ENCODE measurements at places on chromosomes 7 and 10. TPM values are rescaled to one million over a fixed set of nuclear protein-coding genes. Genes with fewer than 3 reads are reported as not detected.

DNA sequence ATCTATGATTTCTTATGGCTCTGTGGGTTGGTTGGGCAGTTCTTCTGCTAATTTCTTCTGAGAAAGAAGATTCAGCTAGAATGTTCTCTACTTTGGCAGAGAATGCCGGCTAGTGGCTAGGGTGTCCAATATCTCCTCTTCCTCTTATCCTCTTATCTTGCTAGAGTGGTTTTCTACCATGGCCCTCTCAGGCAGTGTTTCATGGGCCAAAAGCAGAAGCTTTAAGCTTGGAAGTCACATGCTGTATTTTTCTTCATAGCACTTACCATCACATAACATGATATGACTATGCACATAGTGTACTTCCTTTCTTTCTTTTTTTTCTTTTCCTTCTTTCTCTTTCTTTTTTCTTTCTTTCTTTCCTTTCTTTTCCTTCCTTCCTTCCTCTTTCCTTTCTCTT is 140.0 kb downstream of the ITGB8 start:
- no peaks in the 10 kb centered on the region for H3K4me1 ChIP-seq
- DNase-seq = no peak
- H3K4me3 ChIP-seq = no peak overlapping the region
- H3K27me3 ChIP-seq = no peaks in the 10 kb centered on the region

DNA sequence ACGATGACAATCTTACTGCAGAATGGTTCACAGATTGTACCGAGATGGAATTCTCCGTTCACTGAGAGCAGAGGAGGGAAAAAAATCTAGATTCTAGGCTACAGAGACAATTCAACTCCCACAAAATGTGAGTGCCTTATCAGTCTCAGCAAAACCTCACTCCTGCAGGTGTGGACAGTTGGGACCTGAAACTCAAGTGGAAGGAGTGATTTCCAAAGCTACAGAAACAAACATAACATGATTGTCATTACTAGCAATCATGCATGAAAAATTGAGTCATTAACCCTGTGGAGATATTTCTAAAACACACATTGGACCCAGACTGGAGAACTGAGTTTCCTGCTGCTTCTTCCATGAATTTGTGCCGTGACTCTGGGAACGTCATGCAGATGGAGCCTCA is 70.3 kb downstream of the CALML3 start:
- no peak overlapping the region for H3K4me3 ChIP-seq
- no peak overlapping the region for H3K27ac ChIP-seq
- no peak for DNase-seq
- no peaks in the 10 kb centered on the region for H3K36me3 ChIP-seq

DNA sequence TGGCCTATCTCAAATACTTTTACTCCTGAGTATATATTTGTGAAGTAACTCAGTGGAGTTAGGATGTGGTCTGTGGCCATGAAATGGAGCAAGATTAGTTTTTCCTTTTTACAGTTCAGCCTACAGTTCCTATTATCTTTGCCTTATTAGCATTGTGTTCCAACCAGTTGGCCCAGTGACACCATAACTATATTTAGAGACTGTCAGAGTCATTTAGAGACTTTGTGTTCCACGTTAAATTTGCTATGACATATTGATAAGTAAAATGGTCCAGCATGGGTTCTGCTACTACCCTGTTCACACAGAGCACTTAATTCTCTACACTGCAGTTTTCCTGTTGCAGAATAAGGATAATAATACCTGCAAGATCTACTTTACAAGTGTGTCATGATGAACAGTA is 68.3 kb upstream of the RAB11FIP2 start:
- no peaks in the 10 kb centered on the region for H3K36me3 ChIP-seq
- DNase-seq = no peak
- H3K4me3 ChIP-seq = no peak overlapping the region
- no peak overlapping the region for H3K27ac ChIP-seq

GRCh38 chr10:22049635-22050034 is 46.1 kb upstream of the DNAJC1 start:
- no peaks in the 10 kb centered on the region for H3K27me3 ChIP-seq
- no peaks in the 10 kb centered on the region for H3K4me1 ChIP-seq
- no peaks in the 10 kb centered on the region for H3K36me3 ChIP-seq
- no peak overlapping the region for H3K27ac ChIP-seq
- DNase-seq = no peak
- no peak overlapping the region for H3K4me3 ChIP-seq

GRCh38 chr10:3122486-3123205 is 49.9 kb downstream of the PITRM1 start:
- H3K27ac ChIP-seq = no peak overlapping the region
- no peaks in the 10 kb centered on the region for H3K4me1 ChIP-seq
- no peak overlapping the region for H3K4me3 ChIP-seq
- no peaks in the 10 kb centered on the region for H3K27me3 ChIP-seq
- H3K36me3 ChIP-seq = peaks cover 25% of the 10 kb centered on the region

GRCh38 chr10:47029181-47030009 is 118.2 kb downstream of the PTPN20 start:
- H3K27me3 ChIP-seq = no peaks in the 10 kb centered on the region
- no peaks in the 10 kb centered on the region for H3K4me1 ChIP-seq
- H3K27ac ChIP-seq = no peak overlapping the region
- H3K4me3 ChIP-seq = no peak overlapping the region
- no peak for DNase-seq
- no peaks in the 10 kb centered on the region for H3K36me3 ChIP-seq

GRCh38 chr10:112362833-112363232 is 11.1 kb upstream of the ACSL5 start:
- DNase-seq = no peak
- H3K36me3 ChIP-seq = no peaks in the 10 kb centered on the region
- H3K4me1 ChIP-seq = no peaks in the 10 kb centered on the region
- H3K27me3 ChIP-seq = no peaks in the 10 kb centered on the region
- H3K27ac ChIP-seq = no peak overlapping the region
- H3K4me3 ChIP-seq = no peak overlapping the region

DNA sequence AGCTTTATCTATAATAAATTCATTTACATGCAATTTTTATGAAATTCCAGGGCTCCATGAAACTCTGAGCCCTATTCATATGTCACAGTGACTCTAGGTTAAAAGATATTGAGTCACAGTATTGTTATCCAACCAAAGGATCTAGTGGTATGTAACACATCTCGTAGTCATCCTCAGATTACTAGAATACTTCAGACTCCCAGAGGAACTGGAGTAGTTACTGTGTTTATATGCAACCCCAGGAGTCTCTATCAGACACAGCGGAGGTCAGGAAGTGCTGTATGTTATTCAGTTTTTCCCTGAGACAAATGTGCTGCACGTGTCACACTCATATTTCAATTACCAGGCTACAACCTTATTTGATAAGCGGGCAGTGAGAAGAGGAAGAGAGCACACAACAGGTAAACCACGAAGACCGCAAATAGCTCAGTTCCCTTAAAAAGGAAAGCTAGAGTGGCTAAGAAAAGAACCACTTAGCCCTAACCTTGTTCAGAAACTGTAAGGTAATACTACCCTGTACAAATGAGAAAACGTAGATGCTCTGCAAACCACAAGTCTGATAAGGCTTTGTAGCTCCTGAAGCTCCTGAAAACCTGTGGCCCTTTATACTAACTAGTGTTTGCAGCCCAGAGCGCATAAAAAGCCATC is 114.0 kb upstream of the CNTNAP2 start:
- no peaks in the 10 kb centered on the region for H3K27me3 ChIP-seq
- no peaks in the 10 kb centered on the region for H3K36me3 ChIP-seq
- DNase-seq = no peak
- no peak overlapping the region for H3K4me3 ChIP-seq

GRCh38 chr10:31479752-31480151 is 160.7 kb downstream of the ZEB1 start:
- H3K36me3 ChIP-seq = no peaks in the 10 kb centered on the region
- no peaks in the 10 kb centered on the region for H3K27me3 ChIP-seq
- no peaks in the 10 kb centered on the region for H3K4me1 ChIP-seq
- peak; percentile 35 for DNase-seq
- no peak overlapping the region for H3K4me3 ChIP-seq
- no peak overlapping the region for H3K27ac ChIP-seq

DNA sequence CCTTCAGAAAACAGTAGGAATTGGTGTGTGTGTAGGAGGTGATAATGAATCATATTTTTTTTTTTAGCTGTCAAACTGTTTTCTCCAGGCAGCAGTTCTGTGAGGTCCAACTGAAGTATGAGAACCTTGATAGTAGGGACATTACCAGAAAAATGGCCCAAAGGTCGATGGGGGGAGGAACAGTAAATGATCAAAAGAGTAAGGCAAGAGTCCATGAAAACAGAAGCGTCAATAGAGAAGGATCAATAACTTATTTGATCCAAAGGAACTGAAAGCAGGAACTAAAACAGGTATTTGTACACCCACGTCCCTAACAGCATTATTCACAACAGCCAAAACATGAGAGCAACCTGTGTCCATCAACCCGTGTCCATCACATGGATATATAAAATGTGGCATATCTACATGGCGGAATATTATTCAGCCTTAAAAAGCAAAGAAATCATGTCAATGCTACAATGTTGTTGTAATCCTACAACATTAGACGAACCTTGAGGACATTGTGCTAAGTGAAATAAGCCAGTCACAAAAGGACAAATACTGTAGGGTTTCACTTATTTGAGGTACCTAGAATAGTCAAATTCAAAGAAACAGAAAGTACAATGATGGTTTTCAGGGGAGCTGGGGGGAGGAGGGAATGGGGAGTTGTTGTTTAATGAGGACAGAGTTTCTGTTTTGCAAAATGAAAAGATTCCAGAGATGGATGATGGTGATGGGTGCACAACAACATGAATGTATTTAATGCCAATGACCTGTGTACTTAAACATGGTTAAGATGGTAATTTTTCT is 214.0 kb upstream of the KLF14 start:
- DNase-seq = peak; percentile 67
- H3K36me3 ChIP-seq = peaks cover 9% of the 10 kb centered on the region
- no peaks in the 10 kb centered on the region for H3K27me3 ChIP-seq
- H3K4me3 ChIP-seq = no peak overlapping the region
- peak overlapping the region; percentile 2 for H3K27ac ChIP-seq
- peaks cover 26% of the 10 kb centered on the region for H3K4me1 ChIP-seq

GRCh38 chr7:100127866-100128636 is 1.3 kb downstream of the MBLAC1 start:
- H3K27ac ChIP-seq = peak overlapping the region; percentile 8
- peaks cover 34% of the 10 kb centered on the region for H3K4me1 ChIP-seq
- DNase-seq = no peak
- H3K27me3 ChIP-seq = no peaks in the 10 kb centered on the region

DNA sequence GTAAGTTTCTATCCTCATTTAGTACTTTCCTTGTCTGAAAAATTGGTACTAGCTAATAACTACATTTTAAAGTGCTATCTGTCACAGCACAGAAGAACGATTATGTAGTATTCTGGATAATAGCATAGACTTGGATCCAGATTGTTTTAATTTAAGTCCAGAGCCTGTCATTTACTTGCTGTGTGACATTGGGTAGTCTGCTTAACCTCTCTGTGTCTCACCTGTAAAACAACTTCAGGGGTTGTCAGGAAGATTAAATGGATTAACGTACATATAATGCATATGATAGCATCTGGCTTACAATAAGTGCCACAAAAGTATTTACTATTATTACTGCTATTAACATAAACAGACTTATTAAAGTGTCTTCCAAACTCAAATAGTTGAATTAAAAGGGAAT is 1221.4 kb downstream of the GATA3 start:
- no peak overlapping the region for H3K4me3 ChIP-seq
- H3K27ac ChIP-seq = no peak overlapping the region
- no peaks in the 10 kb centered on the region for H3K4me1 ChIP-seq
- H3K36me3 ChIP-seq = no peaks in the 10 kb centered on the region
- DNase-seq = no peak

DNA sequence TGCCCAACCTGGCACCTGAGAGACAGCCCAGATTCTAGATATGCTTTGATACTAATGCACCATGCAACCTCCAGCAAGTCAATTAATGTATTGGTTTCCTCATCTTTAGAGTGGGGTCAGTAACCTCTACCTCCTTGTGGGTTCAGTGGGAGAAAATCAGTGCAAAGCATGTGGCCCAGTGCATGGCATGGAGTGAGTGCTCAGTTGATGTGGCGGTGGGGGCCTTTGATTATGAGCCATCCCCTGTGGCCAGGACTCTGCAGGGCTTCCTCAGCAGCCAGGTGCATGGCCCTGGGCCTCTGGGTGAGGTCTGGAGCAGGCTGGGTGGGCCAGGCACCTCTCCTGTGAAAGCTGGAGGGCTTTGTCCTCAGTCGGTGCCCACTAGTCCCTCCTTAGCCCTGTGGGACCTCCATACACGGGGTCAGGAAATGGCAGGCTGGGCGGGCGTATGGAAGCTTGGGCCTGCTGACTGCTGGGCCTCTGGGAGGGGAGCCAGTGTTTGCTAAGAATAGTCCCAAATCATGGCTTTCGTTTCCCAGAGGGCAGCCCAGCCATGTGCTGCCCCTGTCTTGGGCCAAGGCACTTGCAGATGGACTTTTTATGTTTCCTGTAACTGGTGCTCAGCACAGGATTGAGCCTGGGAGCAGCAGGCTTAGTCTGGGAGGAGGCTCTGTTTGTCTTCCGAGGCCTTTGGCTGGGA is 3.4 kb downstream of the PALD1 start:
- peaks cover 38% of the 10 kb centered on the region for H3K4me1 ChIP-seq
- peaks cover 5% of the 10 kb centered on the region for H3K27me3 ChIP-seq
- no peak overlapping the region for H3K4me3 ChIP-seq
- no peak overlapping the region for H3K27ac ChIP-seq
- H3K36me3 ChIP-seq = no peaks in the 10 kb centered on the region

DNA sequence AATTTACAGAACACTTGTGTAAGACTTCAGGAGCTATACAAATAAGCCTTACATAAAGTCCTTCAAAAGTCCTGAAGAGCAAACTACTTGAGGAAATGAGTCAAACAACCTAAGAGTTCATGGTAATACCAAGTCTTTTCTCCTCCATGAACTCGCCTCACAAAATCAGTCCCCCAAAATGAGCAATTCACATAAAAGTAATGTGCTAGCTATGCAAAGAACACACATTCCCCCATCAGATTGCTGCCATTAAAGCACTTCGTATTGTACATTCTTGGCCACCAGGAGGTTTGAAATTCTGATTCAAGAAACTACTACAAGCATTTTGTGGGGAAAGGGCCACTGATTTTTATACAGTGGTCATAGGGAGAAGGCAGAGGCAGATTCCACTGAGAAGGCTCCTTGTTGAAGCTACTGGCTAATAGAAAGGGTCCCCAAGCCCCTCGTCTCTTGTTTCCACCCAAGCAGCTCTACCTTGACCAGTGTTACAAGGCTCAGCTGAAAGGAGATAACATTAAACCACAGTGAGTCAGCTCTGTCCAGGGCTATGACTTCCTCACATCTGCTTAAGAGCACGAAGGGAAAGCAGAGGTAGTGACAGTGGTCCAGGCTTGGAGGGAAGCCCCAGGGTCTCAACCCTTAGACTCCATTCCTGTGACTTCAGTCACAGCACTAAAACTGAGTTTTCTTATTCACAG is 115.2 kb upstream of the CDK1 start:
- no peak overlapping the region for H3K4me3 ChIP-seq
- DNase-seq = no peak
- no peak overlapping the region for H3K27ac ChIP-seq
- no peaks in the 10 kb centered on the region for H3K36me3 ChIP-seq
- H3K4me1 ChIP-seq = no peaks in the 10 kb centered on the region

- no peak overlapping the region for H3K4me3 ChIP-seq
- no peaks in the 10 kb centered on the region for H3K36me3 ChIP-seq
Measured at GRCh38 chr10:129850790-129851189, 113.3 kb downstream of the EBF3 start.

GRCh38 chr10:126592901-126593300 is 77.6 kb downstream of the C10orf90 start:
- DNase-seq = no peak
- no peaks in the 10 kb centered on the region for H3K4me1 ChIP-seq
- no peak overlapping the region for H3K27ac ChIP-seq

The OPN4 gene
- not detected for total RNA-seq

The SYT15B gene
- 0.09 TPM for total RNA-seq

The CNNM2 gene
- 16.7 TPM for total RNA-seq

The TMEM236 gene
- 0.16 TPM for total RNA-seq

The LOXL4 gene
- not detected for total RNA-seq

The ZNF425 gene
- total RNA-seq = 1.2 TPM

The CRHR2 gene
- not detected for total RNA-seq

The TFPI2 gene
- not detected for total RNA-seq

The PALD1 gene
- total RNA-seq = not detected

The ITGA8 gene
- not detected for total RNA-seq
